DMS79 treated with DMSO at 0.1 percent for 48 hours (cell line): ENCODE measurements at places on chromosomes 2 and 18.

DNA sequence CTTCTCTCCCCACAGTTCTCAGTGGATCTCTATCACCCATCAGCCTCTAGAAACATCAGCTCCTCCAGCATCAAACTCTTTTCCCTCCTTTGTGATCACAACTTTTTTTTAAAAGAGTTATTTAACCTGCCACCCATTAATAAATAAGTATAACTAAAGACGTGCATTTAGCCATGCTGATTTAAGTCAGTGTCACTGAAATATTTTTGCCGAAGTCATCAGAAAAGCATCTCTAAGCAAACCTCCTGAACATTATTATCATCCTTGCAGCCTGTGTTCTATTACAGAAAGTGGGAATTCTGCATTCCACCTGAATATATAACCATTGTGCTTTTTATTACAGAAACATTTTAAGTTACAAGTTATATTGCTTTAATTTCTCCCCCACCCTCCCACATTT is 106.2 kb upstream of the ARHGAP28 start:
- no peak for DNase-seq

DNA sequence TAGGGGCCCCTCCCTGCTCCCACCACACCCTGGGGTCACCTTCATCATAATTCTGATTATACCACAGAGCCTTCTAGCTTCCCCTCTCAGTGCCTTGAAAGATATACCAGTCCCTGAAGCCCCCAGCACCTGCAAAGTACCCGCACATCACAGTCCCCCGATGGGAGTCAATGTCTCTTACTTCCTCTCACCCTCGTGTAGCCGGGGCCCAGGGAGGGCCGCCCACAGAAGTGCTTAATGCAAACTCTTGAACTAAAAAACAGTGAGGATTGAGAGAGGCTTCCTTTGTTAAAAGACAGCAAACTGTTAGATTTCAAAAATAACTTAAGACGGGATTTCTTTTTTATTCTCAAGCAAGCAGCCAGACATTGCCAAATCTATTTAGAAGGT is 76.5 kb downstream of the SFXN5 start:
- DNase-seq, result no peak

GRCh38 chr2:241271706-241272302 is 43.7 kb downstream of the HDLBP start:
- DNase-seq, result no peak

- DNase-seq, result no peak
Observed at GRCh38 chr2:174603280-174603679, 5.7 kb upstream of the WIPF1 start.

DNA sequence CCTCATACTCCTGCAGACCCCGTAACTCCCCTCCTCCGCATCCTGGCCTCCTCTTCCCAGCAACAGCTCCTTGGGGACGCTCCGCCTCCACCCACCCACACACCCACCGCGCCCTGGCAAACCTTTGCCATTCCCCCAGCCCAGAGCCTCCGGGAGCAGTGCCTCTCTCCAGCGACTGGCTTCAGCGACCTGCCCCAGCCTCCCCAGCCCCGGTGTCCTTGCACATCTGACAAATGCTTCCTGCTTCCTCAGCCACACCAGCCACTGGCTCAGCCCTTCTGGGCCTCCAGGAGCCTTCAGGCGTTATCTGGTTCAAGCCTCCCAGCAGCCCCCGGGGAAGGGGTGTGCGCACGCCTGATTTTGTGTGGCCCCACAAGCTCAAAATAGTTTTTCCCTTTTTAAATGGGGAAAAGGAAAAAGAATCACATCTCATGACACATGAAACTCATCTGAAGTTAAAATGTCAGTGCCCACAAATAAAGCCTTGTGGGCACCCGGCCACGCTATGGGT is 14.2 kb downstream of the ESPNL start:
- no peak for DNase-seq

GRCh38 chr2:240906141-240906910 is at the start of gene CROCC2:
CROCC2 (plus strand) TSS chr2:240906336; CDS start chr2:240906514, 178 bp downstream.
- peak; percentile 67 for DNase-seq

GRCh38 chr2:191276792-191277465 is 31.7 kb downstream of the MYO1B start:
- no peak for DNase-seq

DNA sequence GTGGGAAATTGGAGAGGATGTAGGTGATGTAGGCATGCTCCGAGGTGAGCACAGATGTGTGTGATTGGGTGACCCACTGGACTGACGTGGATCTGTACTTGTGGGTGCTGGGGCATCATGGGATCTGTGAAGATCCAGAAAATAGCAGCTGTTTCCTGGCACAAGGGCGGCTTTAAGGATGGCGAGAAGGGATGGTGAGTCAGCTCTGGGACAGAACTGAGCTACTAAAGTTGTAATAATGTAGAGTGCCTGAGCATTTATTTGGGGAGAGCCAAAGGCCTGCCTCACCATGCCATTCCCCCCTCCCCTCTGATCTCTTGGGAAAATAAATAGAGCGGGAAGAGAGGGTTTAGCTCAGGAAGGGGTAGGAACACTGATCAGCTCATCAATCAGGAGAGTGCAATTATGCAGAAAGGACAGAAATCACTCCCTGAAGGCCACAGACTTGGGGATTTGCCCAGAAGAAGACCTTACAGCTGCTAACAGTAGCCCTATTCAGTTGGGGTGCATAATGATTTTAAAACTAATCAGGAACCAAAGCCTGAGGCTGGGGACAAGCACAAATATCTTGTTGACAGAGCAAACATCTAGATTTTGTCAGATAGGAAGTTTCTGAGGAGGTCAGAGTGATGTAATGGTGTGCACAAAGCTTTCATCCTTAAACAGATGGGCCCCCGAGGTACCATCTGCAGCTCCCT is 30.3 kb downstream of the TANC1 start:
- no peak for DNase-seq

GRCh38 chr2:120976501-120977307 is 241.0 kb downstream of the GLI2 start:
- no peak for DNase-seq

- no peak for DNase-seq
Observed at GRCh38 chr2:10717628-10718027, 3.8 kb upstream of the ATP6V1C2 start.

DNA sequence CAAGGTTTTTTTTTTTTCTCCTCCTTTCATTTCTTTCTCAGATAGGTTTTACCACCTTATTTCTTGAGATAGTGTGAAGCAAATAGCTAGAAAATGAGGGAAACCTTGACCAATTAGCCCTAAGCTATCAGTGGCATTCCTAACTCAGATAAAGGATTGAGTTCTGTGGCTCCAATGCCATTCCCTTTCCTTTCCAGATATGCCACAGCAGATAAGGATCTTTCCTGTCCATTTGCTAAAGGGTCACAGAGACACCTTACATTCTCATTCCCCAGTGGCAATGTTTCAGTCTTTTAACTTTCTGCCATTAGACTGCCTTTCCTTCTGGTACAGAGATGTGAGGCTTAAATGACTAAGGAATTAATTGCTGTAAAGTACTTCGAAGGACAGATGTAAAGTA is 81.7 kb downstream of the MGAT5 start:
- no peak for DNase-seq

DNA sequence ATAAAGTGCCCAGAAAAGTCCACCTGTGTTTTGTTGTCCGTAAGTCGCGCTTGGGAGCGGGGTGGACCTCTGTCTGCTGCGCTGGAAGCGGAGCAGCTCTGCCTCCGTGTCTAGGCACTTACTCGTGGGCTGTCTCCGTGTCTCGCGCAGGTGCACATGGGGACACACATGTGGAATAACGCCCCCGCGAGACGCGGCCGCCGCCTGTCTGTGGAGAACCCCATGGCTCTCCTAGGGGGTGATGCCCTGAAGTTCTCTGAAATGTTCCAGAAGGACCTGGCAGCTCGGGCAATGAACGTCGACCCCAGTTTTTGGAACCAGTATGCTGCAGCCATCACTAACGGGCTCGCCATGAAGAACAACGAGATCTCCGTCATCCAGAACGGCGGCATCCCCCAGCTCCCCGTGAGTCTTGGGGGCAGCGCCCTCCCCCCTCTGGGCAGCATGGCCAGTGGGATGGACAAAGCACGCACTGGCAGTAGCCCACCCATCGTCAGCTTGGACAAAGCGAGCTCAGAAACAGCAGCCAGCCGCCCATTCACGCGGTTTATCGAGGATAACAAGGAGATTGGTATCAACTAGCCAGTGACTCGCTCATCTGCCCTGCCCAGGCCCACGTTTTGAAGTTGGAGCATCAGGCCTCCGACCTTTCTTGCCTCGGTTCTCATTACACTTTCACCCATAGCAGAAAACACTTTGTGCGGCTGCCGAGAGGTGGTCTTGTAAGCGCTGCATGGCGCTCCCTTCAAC is 17.3 kb downstream of the SALL3 start:
- no peak for DNase-seq

GRCh38 chr18:9952633-9953416 is 39.0 kb downstream of the VAPA start:
- DNase-seq, result no peak

DNA sequence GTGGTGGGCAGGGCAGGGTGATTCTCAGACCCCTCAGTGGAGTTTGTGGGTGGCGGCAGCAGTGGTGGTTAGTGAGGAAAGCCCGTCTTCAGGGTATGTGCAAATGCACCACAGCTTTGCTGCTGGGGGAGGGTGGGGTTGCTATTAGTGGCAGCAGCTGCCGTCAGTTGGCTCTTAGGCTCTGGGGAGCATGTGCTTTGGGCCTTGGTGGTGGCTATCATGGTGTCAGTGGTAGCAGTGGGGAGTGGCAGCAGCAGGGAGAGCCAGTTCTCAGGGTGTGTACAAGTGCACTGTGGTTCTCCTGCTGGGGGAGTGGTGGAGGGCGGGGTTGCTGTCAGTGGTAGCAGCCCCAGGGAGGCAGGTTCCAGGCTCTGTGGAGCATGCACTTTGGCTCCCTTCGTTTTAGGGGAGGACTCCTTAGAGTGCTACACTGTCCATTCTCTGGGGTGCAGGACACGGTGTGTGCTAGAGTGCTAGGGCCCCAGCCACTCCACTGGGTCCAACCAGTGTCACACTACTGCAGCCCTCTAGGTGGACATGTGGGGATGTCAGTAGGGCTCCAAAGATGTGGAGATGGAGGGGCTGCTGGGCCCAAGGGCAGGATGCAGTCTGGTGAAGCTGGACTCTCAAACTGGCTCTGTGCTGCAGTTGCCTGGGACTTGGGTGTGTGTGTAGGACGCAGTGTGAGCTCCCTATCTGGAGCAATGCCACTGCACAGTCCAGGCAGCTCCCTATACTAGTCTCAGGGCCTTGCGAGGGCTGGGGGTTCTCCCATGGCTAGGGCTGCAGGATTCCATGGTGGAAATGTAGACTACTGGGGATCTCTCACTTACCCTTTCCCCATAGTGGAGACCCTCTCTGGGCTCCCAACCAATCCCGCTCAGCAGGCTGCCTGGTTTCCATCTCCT is 45.3 kb downstream of the ADCYAP1 start:
- no peak for DNase-seq

DNA sequence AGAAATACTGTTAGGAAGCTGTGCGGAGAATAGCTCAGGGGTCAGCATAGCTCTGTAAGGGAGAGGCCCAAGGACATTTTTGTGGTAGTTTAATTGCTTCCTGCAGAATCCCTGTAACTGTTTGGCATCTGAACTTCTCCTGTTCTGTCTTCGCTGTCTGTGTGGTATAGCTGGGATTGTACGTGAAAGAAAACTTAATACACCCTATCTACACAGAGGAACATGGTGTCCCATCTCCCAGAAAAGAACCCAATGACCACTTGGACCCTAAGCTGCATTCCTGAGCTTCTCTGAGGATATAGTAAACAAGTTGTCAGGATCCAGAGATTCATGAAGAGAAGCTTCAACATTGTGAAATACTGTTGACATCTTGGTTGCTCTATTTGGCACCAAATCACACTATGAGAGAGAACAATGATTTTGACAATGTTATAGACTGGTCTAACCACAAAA is 81.3 kb downstream of the CDC42EP3 start:
- DNase-seq, result no peak

DNA sequence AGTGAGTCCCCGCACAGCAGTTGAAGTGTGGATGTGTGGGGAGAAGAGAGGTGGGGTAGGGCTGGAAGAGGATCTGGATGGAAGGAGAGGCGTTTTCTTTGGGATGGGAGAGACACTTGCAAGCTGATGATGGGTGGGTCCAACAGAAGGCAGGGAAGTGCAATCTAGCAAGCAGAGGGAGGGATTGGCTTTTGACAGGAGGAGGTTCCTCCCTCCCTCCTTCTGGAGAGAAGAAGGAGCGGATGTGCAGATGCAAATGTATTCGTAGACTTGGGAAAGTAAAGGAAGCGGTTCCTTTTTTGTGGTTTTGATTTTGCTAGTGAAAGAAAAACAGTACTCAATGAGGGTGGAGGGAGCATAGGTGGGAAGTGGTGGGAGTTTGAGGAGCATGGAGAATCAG is 48.9 kb downstream of the LAMA3 start:
- no peak for DNase-seq

GRCh38 chr2:74499267-74499939 is at the start of gene LBX2:
LBX2 (minus strand) TSS chr2:74499603; CDS start chr2:74499537, 66 bp downstream.
- DNase-seq, result no peak

DNA sequence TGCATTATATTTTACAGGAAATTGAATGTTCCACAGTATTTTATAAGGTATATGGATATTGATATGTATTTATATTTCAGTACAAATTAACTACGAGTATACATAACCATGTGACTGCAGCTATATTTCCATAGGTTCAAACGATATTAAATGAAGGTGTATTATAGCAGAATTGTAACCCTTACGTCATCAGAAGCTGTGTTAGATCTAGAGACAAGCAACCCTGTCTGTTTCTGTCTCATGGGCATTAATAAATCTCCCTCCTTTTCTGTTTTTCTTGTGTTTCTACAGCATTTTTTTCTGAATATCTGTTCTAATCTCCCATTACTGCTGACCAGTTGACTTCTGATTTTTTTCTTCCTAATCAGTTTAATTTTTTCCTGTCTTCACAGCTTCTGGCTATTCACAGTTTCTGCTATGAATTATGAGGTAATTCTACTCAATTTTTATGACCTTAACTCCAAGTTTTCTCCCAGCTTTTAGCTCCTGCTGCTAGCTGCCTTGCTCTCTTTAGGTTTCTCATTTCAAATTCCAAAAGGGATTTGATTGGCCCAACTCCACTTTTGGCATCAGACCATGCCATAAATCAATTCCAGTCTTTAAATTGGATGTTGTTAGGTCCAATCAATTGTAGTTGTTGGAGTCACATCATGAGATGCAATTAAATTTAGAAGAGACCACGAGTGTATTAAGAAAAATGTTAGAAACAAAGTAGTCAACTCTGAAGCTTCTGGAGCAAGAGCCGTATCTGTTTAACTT is 277.5 kb upstream of the ZSWIM2 start:
- DNase-seq, result no peak

DNA sequence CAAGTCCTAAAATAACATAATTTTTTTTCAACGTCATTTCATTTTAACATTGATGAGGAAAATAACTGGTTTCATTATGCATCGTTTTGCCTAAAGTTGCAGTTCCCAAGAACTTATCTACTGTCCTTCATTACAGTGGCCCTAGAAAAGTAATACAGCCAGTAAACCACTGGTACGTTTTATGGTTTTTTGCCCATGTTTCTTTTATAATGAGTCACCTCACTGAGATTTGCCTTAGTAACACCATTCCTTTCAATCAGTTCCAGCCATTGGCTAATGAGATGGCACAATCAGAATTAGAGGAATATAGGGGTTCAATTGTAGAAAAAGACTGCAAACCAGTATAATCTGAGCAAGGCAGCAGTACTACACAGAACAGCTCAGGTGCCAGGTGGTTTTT is 422.6 kb upstream of the LYPD1 start:
- no peak for DNase-seq

- no peak for DNase-seq
Observed at GRCh38 chr2:159573846-159574606, 42.3 kb downstream of the BAZ2B start.

GRCh38 chr2:105180491-105180972 is 61.0 kb upstream of the GPR45 start:
- DNase-seq, result peak; percentile 60
